ENCODE measurements at places on chromosomes 11 and 22.

- DNase-seq, result no peak
These were observed 510.4 kb downstream of the BUD13 start for GRCh38 chr11:116262370-116262769.

DNA sequence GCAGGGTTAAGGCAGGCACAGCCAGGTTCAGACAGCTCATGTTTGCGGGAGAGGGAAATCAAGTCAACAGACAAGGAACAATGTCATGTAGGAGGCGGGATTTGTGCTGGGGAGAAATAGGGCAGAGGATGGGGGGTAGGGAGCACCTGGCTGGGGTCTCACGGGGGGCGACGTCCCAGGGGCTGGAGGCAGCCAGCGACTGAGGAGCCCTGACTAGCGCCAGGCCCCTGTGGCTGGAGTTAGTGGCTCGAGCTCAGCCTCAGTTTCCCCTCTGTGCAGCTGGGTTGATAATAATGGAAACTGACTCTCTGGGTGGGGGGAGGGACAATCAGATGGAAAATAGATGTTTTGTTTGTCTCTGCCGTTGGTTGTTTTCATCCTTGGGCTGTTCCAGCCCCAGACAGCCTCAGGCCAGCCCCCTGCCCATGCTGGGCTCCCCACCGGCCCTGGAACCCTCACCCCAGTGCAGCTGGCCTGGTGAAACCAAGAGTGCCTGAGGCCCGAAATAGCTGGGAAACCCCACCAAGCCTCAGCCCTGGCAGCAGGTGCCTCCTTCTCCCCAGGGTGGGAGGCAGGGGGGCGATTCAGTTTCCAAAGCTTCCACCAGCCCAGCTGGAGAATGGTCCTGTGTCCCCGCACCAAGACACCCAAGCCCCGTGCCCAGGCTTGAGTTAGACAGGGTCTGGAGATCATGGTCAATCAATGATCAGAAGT lies 44.1 kb downstream of the IGLL5 start:
- no peak for DNase-seq

DNA sequence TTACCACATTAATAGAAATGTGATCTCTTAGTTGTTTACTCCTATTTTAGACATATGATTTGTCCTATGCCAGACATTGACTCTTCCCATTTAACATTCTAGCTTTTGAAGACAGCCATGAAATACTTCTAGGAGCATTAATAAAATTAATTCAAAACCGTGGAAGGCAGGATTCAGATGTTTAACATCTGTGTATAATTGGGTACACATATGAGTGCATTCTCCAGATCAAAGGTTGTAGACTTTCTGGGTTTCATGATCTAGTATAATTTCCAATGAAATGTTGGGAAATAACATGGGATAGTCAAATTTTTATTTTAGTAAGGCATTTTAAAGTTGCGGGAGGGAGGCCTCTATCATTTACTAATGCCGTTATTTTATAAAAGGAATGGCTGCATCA lies 35.2 kb upstream of the CCDC89 start:
- DNase-seq, result no peak

GRCh38 chr11:65182258-65183170 lies 786 bp downstream of the CAPN1 start:
- DNase-seq, result no peak

DNA sequence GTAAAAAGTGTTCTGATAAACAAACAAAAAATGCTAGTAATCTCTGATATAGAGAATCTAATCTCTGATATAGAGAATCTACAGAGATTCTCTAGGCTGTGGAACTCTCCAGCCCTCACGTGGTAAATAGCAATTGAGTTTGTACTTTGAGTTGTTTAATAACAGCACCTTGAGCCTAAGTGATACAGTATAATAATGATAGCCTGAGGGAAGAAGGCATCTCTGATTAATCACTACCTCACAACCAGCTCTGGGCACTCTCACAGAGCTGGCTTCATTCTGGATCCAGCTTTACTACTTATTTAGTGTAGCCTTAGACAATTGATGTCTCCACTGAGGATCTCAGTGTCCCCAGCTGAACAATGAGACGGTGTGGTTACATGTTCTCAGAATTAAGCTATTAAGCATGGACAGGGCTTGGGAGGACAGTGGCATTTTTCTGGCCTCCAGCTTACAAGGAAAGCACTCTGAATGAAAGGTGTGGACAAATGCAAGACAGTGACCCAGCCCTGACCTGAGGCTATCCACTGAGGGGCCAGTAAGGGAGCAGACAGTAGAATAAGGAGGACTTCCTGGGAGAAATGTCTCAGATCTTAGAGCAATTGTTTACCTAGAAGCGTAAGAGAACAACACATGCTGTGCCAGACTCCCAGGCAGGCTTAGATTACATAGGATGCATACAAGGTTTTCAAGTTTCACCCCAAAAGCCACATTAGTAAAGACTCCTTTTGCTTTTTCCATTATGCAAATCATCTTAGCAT lies 88.7 kb upstream of the DRD2 start:
- DNase-seq, result no peak

DNA sequence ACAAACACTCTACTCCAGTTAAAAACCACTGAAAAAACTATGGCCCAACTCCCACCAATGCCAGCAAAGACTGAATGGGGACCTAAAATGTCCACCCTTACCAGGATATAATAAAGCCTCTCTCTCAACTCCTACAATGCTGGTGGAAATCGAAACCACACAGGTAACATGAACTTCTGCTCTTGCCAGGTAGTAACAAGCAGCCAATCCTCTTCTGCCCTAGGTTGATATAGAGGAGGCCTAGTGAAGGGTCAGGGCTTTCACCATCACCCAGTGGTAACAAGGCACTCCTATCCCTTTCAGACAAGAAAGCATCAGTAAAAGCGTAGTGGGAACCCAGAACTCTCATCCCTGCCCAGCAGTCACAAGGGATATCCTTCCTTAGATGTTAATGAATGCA lies 22.6 kb downstream of the DCUN1D5 start:
- DNase-seq, result no peak

- DNase-seq, result no peak
These were observed 708 bp downstream of the MAML2 start for GRCh38 chr11:96342014-96342960.

DNA sequence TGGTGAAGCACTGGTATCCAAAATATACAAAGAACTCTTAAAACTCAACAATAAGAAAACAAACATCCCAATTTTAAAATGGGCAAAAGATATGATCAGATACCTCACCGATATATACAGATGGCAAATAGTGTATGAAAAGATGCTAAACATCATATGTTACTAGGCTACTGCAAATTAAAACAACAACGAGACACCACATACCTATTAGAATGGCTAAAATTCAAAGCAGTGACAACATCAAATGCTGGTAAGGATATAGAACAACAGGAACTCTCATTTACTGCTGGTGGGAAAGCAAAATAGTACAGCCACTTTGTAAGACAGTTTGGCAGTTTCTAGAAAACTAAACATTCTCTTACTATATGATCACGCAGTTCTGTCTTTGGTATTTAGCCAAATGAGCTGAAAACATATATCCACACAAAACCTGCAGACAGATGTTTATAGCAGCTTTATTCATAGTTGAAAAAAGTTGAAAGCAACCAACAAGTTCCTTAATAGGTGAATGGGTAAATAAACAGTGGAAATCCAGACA lies 38.5 kb downstream of the SIK3 start:
- no peak for DNase-seq

GRCh38 chr11:61679893-61680621 lies at the start of gene DAGLA:
DAGLA (plus strand) TSS chr11:61680391; CDS start chr11:61720156, 39,765 bp downstream.
- DNase-seq, result peak; percentile 56

GRCh38 chr11:25211635-25212254 lies 714.9 kb downstream of the LUZP2 start:
- no peak for DNase-seq

GRCh38 chr11:10382518-10382917 lies 72.5 kb upstream of the AMPD3 start:
- no peak for DNase-seq

Data from stimulated activated CD4-positive, alpha-beta T cell treated with anti-CD3 and anti-CD28 coated beads, Interleukin-1b, Interleukin-23, amount 100 ng/mL, for 1 hour (primary cell).